ELF-1 (cell line): ENCODE measurements at places on chromosomes 1 and 21.

- peak; percentile 13 for DNase-seq
Measured at GRCh38 chr1:90591970-90592356, 125.1 kb downstream of the BARHL2 start.

GRCh38 chr1:195376190-195376589 is 1232.0 kb downstream of the KCNT2 start:
- DNase-seq, result no peak

DNA sequence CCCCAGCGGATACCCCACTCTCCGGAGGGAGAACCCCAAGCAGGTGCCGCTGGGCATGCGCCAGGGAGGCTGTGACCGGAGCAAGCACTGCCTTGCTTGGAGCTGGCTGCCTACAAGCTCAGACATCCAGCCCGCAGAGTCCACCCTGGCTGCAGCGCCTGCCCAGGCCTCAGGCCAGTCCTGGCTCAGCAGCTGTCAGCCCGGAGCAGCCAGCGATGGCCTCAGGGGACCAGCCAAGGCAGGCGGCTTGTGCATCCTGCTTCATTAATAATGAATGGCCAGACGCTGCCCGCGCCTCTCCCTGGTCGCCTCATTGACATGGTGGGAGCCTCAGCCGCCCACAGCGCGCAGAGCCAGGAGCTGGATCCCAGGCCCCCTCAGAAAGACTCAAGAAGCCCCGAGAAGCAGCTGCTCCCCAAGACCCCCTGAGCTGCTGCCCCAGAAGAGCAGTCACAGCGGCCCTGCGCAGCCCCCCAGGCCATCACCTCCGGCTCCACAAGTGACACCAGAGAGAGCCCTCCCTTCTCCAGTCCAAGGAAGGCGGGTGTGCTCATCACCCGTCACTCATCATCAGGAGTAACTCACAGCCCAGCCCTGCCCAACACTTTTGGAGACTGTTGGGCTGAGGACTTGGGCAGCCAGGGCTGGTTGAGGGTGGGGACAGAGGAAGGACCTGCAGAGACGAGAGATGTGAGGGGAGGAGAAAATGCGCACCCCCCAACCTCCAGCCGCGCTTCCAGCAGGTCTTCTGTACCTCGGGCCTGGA is 19.6 kb downstream of the KCNAB2 start:
- DNase-seq, result peak; percentile 50

DNA sequence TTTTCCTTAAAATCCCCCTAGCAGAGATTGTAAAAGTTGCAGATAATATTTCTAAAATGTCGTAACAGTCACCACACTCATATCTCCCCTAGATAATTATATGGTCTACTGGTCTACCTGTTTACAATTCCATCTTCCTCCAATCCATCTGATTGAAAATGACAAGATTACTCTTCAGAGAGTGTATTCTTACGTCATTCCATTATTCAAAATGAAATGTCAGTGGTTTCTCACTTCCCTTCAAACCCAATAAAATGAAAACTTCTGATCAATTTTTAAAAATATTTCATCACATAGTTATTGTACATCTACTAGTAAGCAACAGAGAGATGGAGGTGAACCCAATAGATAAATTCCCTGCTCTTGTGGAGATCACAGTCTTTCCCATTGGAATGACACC is 202.2 kb upstream of the C8B start:
- DNase-seq, result no peak

GRCh38 chr1:156935505-156936128 is 15.2 kb downstream of the LRRC71 start:
- DNase-seq, result no peak

GRCh38 chr1:182633657-182634281 is 29.6 kb upstream of the RGS16 start:
- DNase-seq, result peak; percentile 93

- no peak for DNase-seq
Measured at GRCh38 chr1:234169161-234169849, 204.0 kb upstream of the COA6 start.

DNA sequence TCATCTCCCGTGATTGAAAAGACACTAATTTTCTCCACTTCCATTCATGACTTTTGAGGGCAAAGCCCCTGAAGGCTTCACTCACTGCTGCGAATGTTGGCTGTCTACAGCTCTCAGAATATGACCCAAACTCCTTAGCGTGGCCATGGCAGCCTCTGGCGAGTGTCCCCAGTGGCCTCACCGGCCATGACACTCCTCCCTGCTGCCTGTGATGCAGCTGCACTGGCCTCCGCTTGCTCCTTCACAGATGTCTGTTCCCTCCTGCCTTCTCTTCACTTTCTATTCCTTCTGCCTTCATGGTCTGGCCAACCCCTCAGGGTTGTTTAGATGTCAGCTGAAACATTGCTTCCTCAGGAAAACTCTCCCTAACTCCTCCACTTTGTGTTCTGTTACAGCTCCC is 30.8 kb upstream of the PTPRF start:
- DNase-seq, result no peak

GRCh38 chr1:53945183-53945432 is 391 bp downstream of the IFT25 start:
- no peak for DNase-seq

DNA sequence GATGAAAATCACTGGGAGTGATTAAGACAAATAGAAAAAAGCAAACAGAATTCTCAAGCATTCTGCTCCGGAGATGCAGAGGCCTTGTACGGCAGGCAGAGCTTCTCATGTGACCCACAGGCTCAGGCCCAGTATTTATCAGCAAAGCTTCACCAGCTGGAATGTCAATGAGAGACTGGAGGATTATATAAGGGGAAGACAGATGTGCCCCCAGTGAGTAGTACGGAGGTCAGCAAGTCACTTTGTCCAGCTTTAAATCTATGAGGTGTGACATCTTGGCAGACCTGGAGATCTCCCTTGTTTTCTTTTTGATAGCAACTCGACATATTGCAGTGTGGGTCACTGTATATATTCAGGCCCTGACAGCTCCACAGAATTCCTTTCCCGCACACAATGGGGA is 106.8 kb downstream of the HHIPL2 start:
- DNase-seq, result no peak

DNA sequence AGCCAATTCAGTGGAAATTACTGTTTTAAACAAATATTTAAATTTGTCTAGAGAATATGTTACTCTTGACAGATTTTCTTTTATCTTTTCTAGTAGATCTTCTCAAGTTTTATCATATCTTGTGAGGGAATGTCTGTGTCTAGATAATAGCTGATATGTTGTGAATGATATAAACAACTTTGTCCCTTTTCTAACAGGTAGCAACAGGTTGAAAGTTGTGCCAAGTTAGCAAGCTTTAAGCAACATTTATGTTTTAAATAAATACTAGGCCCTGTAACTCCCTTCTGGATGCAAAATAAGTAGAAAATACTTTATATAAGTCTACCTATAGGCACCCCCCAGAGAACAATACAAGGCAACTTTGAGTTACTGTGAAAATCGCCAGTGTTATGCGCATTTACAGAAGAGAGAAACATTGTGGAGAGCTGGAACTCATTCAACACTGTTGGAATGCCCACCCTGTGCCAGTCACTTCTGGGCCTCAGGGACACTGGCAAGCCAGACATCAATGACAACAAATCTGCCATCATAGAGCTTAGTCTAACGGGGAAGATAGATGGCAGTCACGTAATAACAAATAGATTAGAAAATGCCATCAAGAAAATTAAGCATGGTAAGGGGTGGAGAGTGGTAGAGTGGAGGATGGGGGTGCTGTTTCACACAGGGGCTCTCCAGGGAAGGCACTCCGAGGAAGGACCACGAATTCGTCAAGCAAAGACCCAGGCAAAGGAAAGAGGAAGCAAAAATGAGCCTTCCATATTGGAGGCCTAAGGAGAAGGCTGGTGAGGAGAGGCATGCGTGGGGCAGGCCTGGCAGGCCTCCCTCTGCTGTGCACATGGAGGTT is 4.4 kb downstream of the MAP3K21 start:
- no peak for DNase-seq

DNA sequence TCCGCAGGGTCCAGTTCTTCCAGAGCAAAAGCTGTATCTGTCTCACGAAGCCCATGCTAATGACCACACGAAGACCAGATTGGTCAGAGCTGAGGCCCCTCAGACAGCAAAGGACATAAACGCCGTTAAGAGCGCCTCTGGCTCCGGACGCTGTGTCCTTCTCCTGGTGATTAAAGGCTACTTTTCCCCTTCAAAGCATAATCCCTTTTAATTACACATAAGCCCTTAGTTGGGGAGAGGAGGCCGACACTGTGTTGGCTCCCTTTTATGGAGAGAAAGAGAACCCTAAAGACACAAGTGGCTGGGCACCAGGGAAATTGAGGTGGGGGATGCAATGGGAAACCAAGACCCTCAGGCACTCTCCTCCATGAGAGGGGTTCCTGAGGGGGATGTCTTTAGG is at the start of gene ABCA4:
Gene ABCA4 (minus strand): TSS at position 158 of the 400 bp plus-strand sequence. CDS start 103 bp downstream, at position 55.
- DNase-seq, result no peak

DNA sequence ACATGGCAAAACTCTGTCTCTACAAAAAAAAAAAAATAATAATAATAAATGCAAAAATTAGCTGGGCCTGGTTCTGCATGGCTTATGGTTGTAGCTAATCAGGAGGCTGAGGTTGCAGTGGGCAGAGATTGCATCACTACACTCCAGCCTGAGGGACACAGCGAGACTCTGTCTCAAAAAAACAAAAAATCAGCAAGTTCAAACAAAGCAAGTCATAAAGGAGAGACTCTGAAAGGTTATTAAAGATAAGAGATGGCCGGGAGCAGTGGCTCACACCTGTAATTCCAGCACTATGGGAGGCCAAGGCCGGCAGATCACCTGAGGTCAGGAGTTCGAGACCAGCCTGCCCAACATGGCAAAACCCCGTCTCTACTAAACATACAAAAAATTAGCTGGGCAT is 28.8 kb downstream of the COP1 start:
- no peak for DNase-seq

DNA sequence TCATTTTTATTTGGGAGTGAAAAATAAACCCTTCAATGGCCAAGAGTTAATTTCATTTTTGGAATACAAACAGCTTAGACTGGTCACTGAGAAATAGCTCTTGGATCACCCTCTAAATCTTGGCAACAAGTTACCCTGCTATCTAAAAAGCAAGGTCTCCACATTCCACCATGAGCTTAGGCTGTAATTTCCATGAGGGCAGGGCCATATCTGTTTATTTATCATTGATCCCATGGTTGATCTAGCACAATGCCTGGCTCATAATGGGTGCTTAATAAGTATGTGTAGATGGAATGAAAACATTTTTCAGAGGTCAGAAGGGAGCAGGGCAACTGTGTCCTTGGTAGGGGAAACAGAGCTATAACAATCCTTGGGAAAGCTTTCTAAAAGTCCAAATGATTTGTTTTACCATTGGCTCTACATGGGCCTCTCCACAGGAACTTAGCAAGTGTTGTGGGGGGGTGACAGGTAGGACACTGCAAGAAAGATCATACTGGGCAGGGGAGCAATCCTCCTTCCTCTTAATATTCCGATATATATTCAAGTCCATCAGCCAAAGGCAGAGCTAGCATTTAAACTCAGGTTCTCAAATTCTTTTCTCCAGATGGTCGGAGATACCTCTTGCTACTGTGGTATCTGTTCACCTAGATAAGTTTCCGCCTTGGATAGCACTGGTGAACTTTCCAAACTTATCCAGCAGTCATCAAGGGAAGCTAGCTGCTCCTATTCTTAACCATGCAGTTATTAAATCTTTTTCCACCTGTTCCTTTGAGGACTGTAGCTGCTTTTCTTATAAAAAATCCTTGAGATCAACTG is 53.1 kb upstream of the PTCH2 start:
- no peak for DNase-seq

GRCh38 chr1:114167226-114167625 is 13.6 kb upstream of the SYT6 start:
- DNase-seq, result no peak

DNA sequence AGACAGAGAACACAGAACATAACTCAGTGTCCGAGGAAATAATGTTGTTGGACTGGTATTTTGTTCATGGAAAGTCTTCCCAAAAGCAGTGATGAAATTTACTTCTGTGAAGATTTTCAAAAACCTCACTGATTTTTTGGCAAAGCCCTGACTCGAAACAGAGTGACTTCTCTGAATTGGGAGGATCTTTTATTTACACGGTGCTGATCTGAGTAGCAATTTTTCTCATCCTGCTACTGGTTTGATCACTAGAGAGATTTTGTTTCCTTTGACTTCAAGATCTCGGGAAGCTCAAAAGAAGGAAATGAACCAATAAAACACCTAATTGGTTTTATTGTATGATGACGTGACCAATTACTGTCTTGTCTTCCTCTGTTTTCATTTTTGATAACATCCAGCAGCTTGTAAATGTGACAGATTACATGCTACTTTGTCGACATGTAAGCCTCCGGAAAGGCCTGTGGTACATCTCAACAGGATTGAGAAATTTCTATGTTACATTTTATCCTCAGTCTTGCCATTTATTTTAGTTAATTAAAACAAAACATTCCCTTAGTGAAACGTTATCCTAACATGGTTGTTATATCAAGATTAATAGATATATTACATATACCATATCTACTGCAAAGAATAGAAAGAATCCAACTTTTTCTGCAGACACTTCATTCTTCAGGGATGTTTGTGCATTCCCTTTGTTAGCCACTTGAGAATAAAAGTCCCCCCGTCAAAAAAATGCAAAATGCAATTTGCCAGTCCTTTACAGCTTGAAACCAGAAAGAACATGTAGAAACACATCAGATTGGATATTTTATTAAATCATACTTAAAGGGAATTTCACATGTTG is 42.8 kb upstream of the IFI44L start:
- DNase-seq, result no peak

- DNase-seq, result no peak
Measured at GRCh38 chr21:30710499-30710898, 8.1 kb downstream of the KRTAP21-3 start.

GRCh38 chr1:244802041-244802440 is 33.4 kb upstream of the COX20 start:
- no peak for DNase-seq

DNA sequence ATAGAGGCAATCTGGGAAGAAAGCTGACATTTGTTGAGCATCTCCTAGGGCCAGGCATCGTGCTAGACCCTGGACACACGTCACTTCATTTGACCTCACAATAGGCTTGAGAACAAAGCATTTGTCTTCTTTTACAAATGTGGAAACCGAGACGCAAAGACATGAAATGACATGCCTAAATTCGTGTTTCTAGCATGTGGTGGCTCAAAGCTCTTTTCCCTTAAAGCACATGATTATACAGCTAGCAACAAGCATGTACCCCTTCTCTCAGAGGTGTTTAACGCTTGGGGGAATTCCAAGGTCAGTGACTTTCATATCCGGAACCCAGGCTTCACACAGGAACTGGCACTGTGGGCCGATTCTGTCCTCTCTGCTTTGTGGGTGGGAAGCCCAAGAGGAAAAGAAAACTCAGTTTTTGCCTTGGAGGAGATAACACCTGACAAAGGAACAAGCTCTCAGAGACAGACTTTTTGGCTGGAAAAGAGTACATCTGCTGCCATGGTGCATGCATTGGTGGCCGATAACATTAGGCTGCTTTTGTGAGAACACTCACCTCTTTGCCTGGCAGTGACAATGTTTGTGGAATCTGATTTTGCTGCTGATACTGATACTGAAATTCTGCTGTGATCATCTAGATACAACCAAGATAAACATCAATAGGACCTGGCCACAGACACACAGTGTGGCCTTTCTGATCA is 15.4 kb upstream of the CD2 start:
- DNase-seq, result no peak

GRCh38 chr21:46605767-46606426 is 1.0 kb upstream of the S100B start:
- DNase-seq, result no peak
